Thyroid gland (tissue), 4 donors: ENCODE measurements at places on chromosomes 4 and X. TPM values are rescaled to one million over a fixed set of nuclear protein-coding genes. Genes with fewer than 3 reads are reported as not detected.
A peak's percentile ranks its signal among the peaks of the same experiment; 100 is the strongest.

DNA sequence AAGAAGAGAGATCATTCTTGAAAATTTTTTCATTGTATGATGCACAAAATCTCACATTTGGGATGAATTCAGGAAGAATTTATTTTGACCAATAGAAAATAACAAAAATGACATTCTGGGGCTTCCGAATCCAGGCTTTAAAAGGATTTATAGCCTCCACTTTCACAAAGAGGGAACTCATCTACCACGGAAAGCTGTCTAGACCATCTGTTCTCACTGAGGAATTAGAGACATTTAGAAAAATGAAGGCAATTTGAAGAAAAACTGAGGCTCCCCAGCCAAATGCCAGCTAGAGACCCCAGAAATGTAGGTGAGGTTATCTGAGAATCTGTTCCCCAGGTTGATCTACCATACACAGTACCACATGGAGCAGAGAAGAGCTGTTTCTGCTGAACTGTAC, 464.3 kb downstream of the TMA16 start:
- no peak overlapping the region for H3K4me3 ChIP-seq
- no peak overlapping the region for H3K27ac ChIP-seq
- no peaks in the 10 kb centered on the region for H3K36me3 ChIP-seq

GRCh38 chr4:54915276-54915675, 210.1 kb downstream of the KDR start:
- H3K4me3 ChIP-seq = no peak overlapping the region
- no peak overlapping the region for H3K27ac ChIP-seq
- no peaks in the 10 kb centered on the region for H3K36me3 ChIP-seq
- no peak for DNase-seq
- no peaks in the 10 kb centered on the region for H3K27me3 ChIP-seq
- H3K4me1 ChIP-seq = no peaks in the 10 kb centered on the region

DNA sequence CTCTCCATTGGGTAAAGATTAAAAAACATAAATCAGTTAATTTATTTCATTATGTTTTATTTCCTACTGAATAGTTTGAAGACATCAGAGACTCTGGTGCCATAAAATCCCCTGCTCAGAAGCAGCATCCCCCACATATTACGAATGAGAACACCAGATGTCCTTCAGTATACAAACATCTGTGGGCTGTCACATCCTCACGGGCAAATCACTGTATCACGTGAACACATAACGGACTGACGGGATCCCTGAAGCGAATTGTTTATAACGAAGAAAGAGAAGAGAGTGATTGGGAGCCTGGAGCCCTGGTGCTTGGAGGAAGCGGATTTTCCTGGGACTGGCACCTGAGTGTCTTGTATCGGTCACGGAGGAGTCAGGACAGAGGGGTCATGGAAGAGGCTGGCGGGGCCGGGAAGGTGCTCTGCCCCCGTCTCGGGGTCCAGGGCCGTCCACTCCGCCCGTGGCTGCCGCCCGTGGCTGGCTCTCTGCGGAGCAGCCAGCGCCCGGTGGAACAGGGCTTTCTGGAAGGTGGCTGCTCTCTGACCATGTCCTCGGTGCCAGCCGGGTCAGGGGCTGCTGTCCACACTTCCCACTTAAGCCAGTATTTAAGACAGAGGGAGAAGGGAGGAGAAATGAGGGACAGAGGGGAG, 452.7 kb upstream of the FAT1 start:
- H3K4me3 ChIP-seq = no peak overlapping the region
- DNase-seq = no peak
- H3K27me3 ChIP-seq = no peaks in the 10 kb centered on the region
- H3K36me3 ChIP-seq = no peaks in the 10 kb centered on the region
- H3K4me1 ChIP-seq = no peaks in the 10 kb centered on the region

DNA sequence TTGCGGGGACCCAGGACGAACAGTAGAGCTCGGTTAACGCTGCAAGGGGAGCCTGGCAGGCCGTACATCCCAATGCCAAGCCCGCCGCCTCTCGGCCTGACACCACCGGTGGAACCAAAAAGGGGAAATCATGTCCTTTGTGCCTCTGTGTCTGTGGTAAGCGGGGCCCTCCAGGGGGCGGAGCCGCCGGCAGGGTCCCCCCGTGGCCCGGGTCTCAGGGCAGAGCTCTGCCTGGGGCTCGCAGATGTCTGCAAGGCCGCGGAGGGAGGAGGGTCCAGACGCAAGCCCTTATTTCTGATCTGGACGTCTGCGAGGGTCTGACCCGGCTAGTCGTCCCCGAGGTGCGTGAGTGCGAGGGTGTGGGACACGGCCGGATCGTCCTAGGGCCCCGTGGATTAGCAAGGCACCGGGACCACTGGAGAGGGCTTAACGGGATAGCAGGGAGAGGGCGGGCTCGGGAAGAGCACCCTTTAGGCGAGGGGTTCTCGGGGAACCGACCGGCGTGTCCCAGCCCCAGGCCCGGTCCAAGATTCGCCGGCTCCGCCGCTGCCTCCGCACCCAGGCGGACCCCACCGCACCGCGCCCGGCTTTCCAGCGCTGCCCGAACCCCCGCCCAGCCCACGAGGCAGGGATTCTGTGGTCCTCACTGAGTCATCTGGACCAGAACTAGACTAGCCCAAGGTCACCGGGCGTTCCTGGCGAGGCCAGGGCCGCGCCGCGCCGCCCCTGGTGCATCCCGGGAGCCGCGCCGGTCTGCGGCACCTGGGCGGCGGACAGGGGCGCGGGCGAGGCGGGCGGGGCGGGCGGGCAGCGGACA, 863 bp upstream of the FAM193A start:
- H3K27me3 ChIP-seq = no peaks in the 10 kb centered on the region
- peak overlapping the region; percentile 85 for H3K27ac ChIP-seq
- H3K4me3 ChIP-seq = peak overlapping the region; percentile 49
- no peak for DNase-seq
- H3K36me3 ChIP-seq = no peaks in the 10 kb centered on the region

DNA sequence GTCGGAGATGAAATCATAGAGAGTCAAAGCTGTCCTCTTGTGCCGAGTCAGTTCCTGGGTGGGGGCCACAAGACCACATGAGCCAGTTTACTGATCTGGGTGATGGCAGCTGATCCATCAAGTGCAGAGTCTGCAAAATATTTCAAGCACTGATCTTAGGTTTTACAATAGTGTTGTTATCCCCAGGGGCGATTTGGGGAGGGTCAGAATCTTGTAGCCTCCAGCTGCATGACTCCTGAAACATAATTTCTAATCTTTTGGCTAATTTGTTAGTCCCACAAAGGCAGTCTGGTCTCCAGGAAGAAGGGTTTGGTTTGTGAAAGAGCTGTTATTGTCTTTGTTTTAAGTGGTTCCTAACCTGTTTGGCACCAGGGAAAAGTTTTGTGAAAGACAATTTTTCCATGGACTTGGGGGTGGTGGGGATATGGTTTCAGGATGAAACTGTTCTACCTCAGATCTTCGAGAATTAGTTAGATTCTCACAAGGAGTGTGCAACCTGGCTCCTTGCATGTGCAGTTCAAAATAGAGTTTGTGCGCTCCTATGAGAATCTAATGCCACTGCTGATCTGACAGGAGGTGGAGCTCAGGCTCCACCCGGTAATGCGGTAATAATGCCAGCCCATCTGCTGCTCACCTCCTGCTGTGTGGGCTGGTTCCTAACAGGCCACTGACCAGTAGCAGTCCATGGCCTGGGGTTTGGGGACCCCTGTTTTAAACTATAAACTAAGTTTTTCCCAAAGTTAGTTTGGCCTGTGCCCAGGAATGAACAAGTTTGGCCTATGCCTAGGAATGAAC, 29.2 kb downstream of the METAP1 start:
- peak; percentile 9 for DNase-seq
- H3K36me3 ChIP-seq = no peaks in the 10 kb centered on the region
- no peaks in the 10 kb centered on the region for H3K27me3 ChIP-seq
- H3K27ac ChIP-seq = no peak overlapping the region

Gene CNKSR2
- 7.7 TPM for total RNA-seq

Gene SAGE1
- not detected for total RNA-seq

Gene PRDM5
- 17.7 TPM for total RNA-seq

Gene CT45A2
- total RNA-seq = not detected
